ENCODE measurements at places on chromosomes 5 and 9.

- peak; percentile 82 for DNase-seq
These were observed 129.6 kb downstream of the KCNIP1 start for GRCh38 chr5:170633235-170634081.

- DNase-seq = no peak
These were observed 60.5 kb downstream of the TLE1 start for GRCh38 chr9:81628897-81629296.

DNA sequence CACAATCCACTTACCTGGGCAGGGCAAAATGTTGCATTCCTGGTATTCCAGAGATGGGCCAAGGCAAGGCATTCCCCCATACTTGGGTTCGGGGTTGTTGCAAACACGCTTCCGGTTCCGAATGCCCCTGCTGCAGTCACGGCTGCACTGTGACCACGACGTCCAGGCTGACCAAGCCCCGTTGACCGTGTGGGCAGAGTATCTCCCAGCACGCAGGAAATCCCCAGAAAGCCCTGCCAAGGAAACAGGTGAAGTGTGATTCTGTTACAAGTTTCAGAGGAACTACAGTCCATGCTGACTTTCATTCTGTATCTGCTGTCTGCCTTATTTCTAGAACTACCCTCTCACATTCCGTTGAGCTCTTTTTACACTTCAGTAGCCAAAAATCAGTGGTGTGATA lies 483.0 kb downstream of the SEMA5A start:
- no peak for DNase-seq

- no peak for DNase-seq
These were observed 216.2 kb upstream of the IER5L start for GRCh38 chr9:129394061-129394885.

- DNase-seq = no peak
These were observed 58.1 kb downstream of the PIP5K1B start for GRCh38 chr9:68763104-68763503.

DNA sequence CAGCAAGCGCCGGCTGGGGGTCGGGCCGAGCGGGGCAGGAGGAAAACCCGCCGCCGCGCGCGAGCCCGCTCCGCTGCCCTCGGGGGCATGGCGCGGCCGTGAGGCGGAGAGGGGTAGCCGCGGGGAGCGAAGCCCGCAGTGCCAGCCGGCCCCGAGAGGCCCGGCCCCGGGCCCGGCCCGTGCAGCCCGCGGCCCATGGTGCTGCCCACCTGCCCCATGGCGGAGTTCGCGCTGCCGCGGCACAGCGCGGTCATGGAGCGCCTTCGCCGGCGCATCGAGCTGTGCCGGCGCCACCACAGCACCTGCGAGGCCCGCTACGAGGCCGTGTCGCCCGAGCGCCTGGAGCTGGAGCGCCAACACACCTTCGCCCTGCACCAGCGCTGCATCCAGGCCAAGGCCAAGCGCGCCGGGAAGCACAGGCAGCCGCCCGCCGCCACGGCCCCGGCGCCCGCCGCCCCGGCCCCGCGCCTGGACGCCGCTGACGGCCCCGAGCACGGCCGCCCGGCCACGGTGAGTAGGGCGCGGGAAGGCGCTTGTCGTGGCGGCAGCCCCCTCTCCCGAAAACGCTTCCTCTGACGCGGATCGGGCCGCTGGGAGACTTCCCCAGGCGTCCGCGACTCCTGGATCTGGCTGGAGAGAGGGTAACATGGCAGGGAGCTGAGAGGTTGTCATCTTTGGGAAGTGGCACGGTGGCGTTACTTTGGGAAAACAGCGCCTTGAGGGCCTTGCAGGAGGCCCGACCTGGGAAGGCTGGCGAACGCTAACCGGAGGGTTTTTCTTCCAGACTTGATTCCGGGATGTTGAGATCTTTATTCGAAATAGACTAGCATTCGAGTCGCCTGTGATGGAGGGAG lies 523 bp downstream of the MAML1 start:
- peak; percentile 71 for DNase-seq
